ENCODE measurements at places on chromosomes 4 and X. TPM values are rescaled to one million over a fixed set of nuclear protein-coding genes. Genes with fewer than 3 reads are reported as not detected.

Gene SCD5
- 18.0 TPM for total RNA-seq

Gene UGT2B15
- not detected for total RNA-seq

Gene EVC
- 58.2 TPM for total RNA-seq

Gene S100P
- not detected for total RNA-seq

Gene TBX22
- not detected for total RNA-seq

Gene NUDT10
- total RNA-seq = 0.63 TPM

Gene MAGEA1
- total RNA-seq = not detected

Gene LINC00632
- total RNA-seq = 10.9 TPM

Gene OCRL
- 11.4 TPM for total RNA-seq

Gene FAAH2
- not detected for total RNA-seq

Gene SNX12
- 61.7 TPM for total RNA-seq

Gene EMCN
- total RNA-seq = 0.90 TPM

Gene SLC10A3
- 23.9 TPM for total RNA-seq

Gene SLC6A14
- not detected for total RNA-seq

Gene H2BW2
- total RNA-seq = not detected

Gene NUDT11
- total RNA-seq = 11.8 TPM

Gene NKX3-2
- 1.9 TPM for total RNA-seq

Gene CLCN5
- 13.5 TPM for total RNA-seq

Gene ARSJ
- total RNA-seq = 12.4 TPM

Gene ANTXR2
- total RNA-seq = 271 TPM

Gene CCNQ
- 14.5 TPM for total RNA-seq

Gene PAGE2B
- total RNA-seq = not detected

Gene AFF2
- total RNA-seq = 6.6 TPM

Gene AFM
- total RNA-seq = not detected

Gene IL2
- total RNA-seq = not detected

Gene NAP1L3
- 12.4 TPM for total RNA-seq

Gene PPP4R3C
- not detected for total RNA-seq

Gene RASGEF1B
- total RNA-seq = 2.0 TPM

Gene IQCM
- 0.27 TPM for total RNA-seq

Gene ASB12
- not detected for total RNA-seq

Gene SETD7
- 134 TPM for total RNA-seq

Gene LDOC1
- total RNA-seq = 12.3 TPM

Gene HSFX1
- total RNA-seq = not detected

Gene TMPRSS11D
- 0.09 TPM for total RNA-seq

Gene TMEM129
- 25.6 TPM for total RNA-seq

Gene SGMS2
- total RNA-seq = 144 TPM

Gene CLNK
- not detected for total RNA-seq

Gene GAGE12E
- not detected for total RNA-seq

Gene CACNA1F
- not detected for total RNA-seq

Gene FAM13A
- 49.3 TPM for total RNA-seq

Gene CLGN
- total RNA-seq = 4.1 TPM

Gene UGT2B10
- total RNA-seq = not detected

Gene TNMD
- total RNA-seq = 0.90 TPM

Gene BBS12
- 5.8 TPM for total RNA-seq

Gene AWAT2
- under 0.01 TPM for total RNA-seq
